ENCODE measurements at places on chromosomes 12 and 14.

DNA sequence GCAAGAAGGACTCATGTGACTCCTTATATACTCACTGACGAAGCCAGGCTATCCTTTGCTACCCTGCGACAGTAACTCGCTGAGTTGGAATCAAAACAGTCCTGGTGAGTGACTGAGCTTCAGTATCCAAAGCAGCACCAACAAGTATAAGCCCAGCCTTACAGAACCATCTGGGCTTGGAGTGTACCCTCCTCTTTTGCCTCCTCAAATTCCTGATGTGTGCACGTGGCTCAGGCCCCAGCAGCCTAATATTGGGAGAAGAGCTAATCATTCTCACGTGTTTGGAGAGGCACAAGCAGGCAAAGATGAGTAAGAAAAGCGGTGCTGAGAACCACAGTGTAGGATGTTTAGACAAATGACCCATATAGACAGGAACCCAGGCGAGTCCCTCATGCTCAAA lies 34.4 kb downstream of the PPTC7 start:
- no peak for DNase-seq

- no peak for DNase-seq
These were observed 505 bp upstream of the DENND5B start for GRCh38 chr12:31591380-31591901.

DNA sequence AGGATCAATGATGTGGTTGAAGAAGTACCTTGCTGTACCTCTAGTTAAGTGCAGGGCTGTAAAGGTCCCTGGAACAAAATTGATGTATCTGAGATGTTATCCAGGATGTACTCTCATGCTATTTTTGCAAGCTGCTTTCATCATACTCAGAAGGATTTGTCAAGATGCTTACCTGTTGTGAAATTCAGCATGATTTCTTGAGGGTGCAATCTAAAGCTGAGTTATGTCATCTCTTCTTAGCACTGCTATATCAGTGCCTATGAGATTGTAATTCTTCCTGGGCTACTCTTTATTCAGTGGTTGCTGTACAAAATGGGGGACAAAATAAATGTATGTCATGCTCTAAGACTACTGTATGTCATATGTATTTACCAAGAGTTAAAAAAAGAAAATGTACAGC lies 340.7 kb upstream of the LMO3 start:
- no peak for DNase-seq

GRCh38 chr14:36173161-36173560 lies 3.4 kb downstream of the PTCSC3 start:
- DNase-seq = no peak

DNA sequence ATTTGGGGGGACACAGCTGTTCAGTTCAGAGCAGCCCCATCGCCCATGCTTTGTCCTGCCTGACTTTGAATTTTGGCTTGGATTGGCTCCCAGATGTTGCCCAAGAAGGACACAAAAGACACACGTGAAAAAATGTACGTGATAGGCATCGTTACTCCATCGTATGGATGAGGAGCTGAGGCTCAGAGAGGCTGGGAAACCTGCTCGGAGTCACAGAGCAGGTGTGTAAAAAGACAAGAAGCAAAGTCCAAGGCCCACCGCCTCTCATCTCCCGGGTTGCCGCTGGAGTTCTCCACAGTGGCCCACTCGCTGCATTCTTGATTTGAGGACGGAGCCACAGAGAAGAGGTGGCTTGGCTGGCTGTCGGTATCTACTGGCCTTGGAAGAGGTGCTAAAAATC lies 41.0 kb upstream of the BEGAIN start:
- DNase-seq = no peak

Measured in CD4-positive, alpha-beta memory T cell (primary cell).